Stimulated activated CD4-positive, alpha-beta T cell treated with anti-CD3 and anti-CD28 coated beads, Interleukin-15, amount 100 ng/mL, for 1 hour (primary cell): ENCODE measurements at places on chromosomes 2 and 18.

DNA sequence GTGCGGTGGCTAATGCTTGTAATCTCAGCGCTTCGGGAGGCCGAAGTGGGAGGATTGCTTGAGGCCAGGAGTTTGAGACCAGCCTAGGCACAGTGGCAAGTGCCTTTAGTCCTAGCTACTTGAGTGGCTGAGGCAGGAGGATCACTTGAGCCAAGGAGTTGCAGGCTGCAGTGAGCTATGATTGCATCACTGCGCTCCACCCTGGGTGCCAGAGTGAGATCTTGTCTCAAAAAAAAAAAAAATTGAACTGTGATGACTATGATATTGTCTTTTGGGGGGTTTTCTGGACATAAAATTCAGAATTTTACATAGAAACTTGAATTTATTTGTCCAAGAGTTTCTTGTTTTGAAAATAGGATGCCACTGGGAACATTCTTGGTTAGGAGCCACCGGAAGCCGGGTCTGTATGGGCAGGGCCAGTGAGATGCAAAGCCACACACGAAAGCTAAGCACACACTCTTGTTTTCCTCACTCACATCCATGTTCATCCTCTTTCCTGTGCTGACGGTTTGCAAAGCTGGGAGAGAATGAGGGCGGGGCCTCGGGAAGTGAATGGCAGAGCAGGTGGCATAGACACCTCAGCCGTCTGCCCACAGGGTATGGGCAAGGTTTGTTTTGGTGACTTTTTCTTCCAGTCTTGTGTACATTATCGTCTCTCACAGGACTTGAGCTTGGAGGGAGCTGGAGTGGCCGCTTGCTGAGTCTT, 12.6 kb downstream of the AGAP1 start:
- no peak for DNase-seq

- no peak for DNase-seq
These were observed 136.6 kb upstream of the RMP24 start for GRCh38 chr18:35835833-35836232.

DNA sequence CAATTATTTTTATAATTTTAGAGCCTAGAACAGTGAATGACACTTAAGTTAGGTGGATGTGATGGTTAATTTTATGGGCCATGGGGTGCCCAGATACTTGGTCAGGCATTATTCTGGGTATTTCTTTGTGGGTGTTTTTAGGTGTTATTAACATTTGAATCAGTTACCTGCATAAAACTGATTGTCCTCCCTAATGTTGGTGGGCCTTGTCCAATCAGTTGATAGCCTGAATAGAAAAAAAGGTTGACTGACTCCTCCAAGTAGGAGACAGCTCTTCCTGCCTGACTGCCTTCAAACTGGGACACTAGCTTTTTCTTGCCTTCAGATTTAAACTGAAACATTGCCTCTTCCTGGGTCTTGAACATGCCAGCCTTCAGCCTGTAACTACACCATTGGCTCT, 312.9 kb upstream of the FIGN start:
- DNase-seq, result no peak

GRCh38 chr2:238271061-238271554, 17.3 kb downstream of the PER2 start:
- no peak for DNase-seq

DNA sequence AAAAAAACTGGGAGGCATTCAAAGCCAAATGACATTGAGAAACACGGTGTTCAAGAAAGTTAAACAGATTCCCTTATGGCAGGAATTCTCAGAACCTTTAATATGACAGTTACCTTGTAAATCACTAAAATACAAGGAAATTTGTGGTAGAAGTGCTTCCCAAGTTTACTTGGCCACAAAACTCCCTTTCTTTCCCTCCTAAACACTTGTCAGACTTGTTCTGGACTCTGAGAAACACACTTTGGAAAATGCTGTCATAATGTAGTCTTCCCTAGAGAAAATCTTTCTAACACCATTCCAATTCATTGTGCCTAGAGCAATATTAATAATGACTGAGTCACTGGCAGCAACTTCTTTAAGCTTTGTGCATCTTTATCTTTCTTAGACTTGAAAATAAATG, 140.4 kb downstream of the ANKRD44 start:
- no peak for DNase-seq

- peak; percentile 58 for DNase-seq
These were observed 81.1 kb downstream of the RTP5 start for GRCh38 chr2:241950413-241951315.

- DNase-seq, result no peak
These were observed 160.8 kb upstream of the NOSTRIN start for GRCh38 chr2:168641636-168642035.

- no peak for DNase-seq
These were observed 65.7 kb upstream of the POMC start for GRCh38 chr2:25233916-25234605.

GRCh38 chr2:167048829-167049228, 160.5 kb downstream of the XIRP2 start:
- DNase-seq, result no peak

DNA sequence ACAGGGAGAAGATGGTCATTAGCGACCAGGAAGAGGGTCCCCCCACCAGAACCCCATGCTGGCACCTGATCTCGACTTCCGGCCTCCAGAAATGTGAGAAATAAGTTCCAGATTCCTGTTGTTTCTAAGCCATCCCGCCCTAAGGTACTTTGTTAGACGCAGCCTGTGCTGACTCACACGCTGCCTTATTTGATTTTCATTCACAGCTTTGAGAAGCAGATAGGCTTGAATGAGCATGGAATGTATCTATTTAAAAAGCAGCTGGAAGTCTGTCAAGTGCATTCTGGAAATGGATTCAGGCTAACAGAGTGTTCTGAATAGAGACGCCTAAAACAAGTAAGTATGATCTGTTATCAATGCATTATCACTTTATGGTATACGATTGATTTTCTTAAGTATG, 8.3 kb upstream of the IL1R2 start:
- no peak for DNase-seq

- no peak for DNase-seq
These were observed 337.8 kb upstream of the DSEL start for GRCh38 chr18:67854340-67854739.

DNA sequence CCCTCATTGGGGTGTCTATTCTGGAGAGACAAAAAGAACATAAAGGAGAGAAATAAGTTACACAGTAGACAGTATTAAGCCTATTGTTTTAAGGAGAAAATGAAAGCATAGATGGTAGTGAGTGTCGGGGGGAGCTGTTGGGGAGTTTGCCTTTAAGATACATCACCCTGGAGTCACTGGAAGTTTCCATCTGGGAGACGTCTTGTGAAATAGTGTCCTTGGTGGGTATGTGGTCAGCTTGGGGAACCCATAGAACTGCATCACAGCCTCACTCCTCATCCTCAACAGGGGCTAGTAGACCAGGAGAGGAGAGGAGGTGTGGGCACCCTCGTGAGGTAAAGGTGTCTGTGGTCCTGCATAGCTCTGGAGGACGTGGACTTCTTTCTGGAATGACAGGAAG, 60.6 kb downstream of the RNF144A start:
- DNase-seq, result no peak

GRCh38 chr2:86416146-86416545, 25.0 kb upstream of the KDM3A start:
- no peak for DNase-seq
